ENCODE measurements at places on chromosomes 13 and 19.
A peak's percentile ranks its signal among the peaks of the same experiment; 100 is the strongest.

DNA sequence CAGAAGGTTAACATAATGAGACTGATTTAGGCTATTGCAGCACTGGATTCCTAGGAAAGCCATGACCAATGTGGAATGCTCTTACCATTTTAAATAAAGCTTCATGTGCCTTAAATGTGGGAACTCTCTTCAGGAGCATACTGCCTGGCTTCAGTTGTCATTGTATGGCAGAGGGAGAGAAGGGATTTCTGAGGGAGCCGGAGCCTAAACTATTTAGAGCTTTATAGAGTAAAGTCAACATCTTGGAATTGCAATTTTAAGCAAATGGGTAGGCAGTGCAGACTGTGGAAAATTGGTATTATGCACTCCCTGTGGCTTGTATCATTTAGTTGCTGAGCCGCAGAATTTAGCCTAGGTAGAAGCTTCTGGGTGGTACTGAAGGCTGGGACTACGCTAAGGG, 2041.4 kb downstream of the PCDH9 start:
- no peak for DNase-seq

DNA sequence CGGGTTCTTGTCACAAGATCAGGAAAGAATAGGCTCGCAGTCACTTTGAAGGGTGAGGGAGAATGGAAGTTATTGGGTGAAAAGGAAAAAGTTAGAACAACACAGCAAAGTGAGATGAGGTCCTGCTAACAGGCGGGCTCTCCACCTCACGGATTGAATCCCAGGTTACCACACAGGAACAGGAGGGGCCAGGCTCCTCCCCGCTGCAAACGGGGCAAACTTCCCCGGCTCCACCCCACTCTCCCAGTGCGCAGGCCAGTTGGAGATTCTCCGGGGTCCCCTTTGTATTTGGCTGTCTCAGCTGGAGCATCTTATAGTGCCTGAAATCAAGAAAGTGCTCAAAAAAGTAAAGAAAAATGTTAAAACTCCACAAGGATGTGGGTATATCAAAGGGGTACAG, 78.3 kb upstream of the IPO5 start:
- DNase-seq = no peak

- DNase-seq = no peak
Observed at GRCh38 chr13:44142941-44143665, 230.5 kb upstream of the SERP2 start.

DNA sequence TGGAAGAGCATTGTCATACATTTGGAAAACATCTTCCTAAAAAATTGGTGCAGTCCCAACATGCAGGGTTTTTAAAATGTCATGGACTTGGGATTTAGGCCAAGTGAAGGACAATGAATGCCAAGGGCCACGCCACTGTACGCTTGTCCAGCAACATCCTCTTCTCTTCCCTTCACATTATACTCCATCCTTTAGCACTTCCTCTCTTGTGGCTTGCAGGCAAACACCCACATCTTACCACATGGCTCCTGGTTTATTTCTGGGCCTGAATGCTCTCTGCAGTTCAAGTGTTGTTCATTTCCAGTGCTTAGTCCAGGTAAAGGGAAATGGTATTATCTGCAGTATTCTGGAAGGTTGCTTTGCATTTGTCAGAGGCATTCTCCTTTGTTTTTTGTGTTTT, 45.0 kb downstream of the CBY2 start:
- DNase-seq = no peak

DNA sequence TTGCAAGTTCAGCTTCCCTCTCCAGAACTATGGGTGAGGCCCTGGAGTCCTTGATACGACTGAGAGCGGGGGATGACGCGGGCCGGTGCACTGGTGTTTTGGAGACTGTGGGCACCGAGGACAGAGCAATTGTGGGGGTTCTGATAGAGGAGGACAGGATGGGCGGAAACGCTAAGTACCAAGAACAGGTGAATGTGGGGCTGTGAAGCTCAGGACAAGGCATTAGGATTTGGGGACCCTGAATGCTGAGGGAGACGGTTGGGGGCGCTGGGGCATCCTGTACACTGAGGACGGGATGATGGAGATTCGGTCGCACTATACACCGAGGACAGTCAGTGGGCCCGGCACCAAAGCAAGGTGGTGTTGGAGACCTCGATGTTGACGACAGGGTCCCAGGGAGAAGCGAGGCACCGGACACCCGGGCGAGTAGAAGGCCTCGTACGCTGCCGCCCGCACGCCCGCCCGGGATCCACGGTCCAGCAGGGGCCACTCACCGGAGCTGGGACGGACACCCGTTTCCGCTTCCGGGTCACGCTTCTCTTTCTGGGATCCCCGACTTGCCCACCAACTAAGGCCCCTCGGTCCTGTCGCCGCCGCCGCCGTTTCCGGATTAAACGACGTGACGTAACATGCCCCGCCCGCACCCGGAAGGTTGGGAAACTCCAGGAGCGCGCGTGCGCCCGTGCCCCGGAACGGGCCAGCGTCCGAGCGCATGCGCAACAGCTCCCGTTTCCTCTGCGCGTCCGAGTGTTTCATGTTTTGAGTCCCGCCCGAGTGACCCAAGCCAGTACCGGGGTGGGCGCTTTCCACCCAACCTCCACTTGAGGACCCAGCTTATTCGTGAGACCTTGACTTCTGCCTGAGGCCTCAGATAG, at the start of gene CHMP2A:
TSS of gene CHMP2A (minus strand) at position 612 of the 875 bp plus-strand sequence. CDS start 893 bp downstream, outside the sequence.
- peak; percentile 86 for DNase-seq

GRCh38 chr13:48094404-48094780, 512 bp downstream of the MED4 start:
- DNase-seq = no peak

GRCh38 chr13:75836441-75836840, 200.3 kb downstream of the LMO7 start:
- peak; percentile 95 for DNase-seq

DNA sequence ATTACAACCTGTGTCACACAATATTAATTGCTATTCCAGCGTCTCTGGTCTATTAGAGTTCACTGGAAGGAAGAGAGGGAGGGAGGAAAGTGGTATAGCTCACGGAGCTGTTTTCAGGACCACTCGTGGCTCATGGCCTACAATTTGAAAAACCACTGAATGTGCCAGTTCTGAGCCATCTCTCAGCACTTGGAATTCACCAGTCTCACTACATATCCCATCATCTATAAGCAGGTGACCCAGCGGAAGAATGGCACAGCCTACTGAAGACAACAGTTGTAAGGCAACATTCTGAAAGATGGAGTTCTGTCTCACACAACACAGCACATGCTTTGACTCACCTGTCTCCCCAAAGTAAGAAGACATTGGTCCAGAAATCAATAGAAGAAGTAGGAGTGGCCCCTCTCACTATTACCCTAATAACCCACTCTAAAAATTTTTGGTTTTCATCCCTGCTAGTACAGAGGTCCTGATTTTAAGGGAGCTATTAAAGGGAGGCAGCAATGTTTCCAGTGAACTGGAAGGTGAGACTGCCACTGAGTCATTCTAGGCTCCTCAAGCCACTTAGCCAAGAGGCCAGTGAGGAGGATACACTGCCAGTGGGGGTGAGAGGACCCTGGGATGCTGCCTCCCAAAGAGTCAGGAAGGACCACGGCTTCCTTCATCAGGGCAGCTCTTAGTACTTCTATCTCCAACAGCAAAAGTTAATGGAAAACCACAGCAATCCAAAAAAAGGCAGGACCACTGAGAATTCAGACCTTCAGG, 50.0 kb upstream of the DOCK9 start:
- no peak for DNase-seq

- no peak for DNase-seq
Observed at GRCh38 chr13:30457306-30457891, 8.3 kb downstream of the HMGB1 start.

DNA sequence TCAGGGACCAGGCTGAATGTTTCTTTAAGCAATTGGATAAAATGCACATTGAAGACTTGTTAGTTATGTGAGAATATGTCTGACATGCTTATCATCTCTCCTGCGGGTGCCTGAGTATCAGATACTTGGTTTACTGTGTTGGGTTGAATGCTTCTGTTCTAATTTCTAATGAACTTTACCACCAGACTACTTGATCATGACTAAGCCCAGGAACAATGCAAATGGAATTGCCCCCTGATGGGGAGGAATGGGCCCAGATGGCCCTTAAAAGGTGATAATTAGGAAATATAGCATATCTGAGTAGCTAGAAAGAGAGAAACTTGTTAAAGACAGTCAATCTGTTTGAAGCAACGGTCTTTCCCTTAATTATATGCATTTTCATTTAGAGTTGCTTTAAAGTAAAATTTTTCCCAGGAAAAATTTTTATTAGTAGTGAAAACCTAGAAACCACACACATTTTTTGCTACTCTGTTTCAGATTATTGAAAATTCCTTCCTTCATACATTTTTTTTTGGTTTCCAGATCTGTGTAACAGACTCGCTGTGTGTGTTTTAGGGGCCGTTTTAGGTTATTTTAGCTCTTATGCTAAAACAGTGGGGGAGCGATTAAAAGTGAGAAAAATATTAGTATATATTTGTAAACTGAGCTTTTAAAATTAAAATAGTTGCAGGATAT, 186.6 kb downstream of the TM9SF2 start:
- DNase-seq = no peak

- no peak for DNase-seq
Observed at GRCh38 chr13:112335135-112335534, 41.0 kb upstream of the SPACA7 start.

DNA sequence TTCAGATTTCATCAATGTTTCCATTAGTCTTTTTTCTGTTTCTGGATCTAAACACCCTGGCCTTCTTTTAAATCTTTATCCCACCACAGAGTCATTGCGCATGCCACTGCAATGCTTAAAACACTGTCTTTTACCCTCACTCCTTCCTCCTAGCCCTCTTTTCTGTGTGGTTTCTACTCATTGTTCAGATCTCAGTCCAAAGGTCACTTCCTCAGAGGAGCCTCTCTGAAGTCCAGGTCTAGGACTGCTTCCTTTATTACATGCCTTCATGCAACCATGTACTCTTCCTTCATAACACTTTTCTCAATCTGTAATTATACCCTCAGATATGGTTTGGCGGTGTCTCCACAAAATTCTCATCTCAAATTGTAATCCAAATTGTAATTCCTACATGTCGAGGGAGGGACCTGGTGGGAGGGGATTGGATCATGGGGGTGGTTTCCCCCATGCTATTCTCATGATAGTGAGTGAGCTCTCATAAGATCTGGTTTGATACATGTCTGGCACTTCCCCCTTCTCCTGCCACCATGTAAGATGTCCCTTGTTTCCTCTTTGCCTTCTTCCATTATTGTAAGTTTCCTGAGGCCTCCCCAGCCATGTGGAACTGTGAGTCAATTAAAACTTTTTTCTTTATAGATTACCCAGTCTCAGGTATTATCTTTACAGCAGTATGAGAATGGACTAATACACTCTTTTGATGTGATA, 808.9 kb downstream of the DIAPH3 start:
- DNase-seq = no peak

GRCh38 chr19:48925240-48925843, 8.2 kb upstream of the DHDH start:
- DNase-seq = no peak

- no peak for DNase-seq
Observed at GRCh38 chr13:29703421-29703820, 107.9 kb upstream of the SLC7A1 start.

- DNase-seq = no peak
Observed at GRCh38 chr19:7505682-7506384, 10.1 kb upstream of the ZNF358 start.

DNA sequence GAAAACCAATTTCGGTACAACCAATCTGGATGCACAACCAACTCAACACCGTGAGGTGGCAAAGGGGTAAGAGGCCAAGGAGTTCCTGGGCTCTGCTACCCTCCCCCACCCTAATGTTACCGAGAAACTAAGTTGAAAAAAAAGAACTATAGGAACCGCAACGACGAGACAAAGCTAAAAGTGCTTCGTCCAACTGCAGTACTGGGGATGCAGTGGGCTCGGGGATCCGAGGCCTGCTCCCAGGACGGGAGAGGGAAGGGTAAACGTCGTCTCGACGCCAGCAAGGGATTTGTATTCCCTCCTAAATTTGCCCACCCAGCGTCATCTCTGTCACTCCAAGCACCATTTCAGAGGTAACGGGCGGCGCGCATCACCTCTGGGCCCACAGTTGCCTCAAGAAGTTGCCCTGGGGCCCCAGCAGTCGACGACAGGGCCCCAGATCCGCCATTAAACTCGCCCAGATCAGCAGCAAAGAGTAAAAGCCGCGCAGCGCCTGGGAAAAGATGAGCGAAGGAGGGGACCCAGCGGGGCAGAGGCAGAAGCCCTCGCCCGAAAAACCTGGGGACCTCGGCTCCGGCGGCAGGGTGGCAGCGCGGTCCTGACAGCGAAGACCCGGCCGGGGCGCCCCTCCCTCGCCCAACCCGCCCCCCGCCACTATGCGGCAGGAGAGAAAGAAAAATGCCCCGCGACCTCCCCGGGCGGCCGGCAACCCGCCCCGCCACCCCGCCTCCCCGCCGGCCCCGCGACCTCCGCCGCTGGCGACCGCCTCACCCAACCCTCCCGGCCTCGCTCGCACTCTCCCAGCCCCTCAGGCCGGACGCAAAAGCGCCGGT, 752 bp downstream of the ZMYM5 start:
- no peak for DNase-seq

GRCh38 chr13:37486171-37486681, 112.3 kb downstream of the POSTN start:
- DNase-seq = no peak

DNA sequence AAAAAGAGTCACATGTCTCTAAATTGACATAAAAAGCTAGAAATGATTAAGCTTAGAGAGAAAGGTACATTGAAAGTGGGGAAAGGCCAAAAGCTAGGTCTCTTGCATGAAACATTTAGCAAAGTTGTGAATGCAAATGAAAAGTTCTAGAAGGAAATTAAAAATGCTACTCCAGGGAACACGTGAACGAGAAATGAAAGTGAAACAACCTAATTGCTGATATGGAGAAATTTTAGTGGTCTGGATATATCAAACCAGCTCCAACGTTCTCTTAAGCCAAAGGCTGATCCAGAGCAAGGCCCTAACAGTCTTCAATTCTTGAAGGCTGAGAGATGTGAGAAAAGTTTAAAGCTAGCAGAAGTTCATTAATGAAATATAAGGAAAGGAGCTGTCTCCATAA, 419.8 kb downstream of the SLITRK6 start:
- no peak for DNase-seq

- no peak for DNase-seq
Observed at GRCh38 chr19:55377356-55378131, 918 bp downstream of the TMEM190 start.

GRCh38 chr19:5030822-5031221, 61.9 kb downstream of the KDM4B start:
- DNase-seq = no peak

- DNase-seq = no peak
Observed at GRCh38 chr13:77480066-77480465, 55.4 kb upstream of the SCEL start.

DNA sequence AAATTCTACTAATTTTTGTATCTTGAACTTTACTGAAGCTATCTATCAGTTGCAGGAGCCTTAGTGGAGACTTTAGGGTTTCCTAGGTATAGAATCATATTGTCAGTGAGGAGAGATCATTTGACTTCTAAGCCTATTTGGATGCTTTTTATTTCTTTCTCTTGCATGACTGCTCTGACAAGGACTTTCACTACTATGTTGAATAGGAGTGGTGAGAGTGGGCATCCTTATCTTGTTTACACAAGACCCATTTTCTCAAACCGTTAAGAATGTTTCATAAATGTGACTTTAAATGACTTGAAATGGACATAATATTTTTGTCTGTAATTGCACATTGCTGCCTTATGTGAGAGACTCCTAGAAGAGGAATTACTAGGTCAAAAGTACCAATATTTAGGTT, 17.9 kb upstream of the CSNK1A1L start:
- no peak for DNase-seq
